ENCODE measurements at places on chromosomes 3 and 15.

- no peak for DNase-seq
Observed at GRCh38 chr3:66949898-66950297, 48.2 kb upstream of the KBTBD8 start.

- no peak for DNase-seq
Observed at GRCh38 chr3:104632521-104632920, 734.2 kb upstream of the ALCAM start.

DNA sequence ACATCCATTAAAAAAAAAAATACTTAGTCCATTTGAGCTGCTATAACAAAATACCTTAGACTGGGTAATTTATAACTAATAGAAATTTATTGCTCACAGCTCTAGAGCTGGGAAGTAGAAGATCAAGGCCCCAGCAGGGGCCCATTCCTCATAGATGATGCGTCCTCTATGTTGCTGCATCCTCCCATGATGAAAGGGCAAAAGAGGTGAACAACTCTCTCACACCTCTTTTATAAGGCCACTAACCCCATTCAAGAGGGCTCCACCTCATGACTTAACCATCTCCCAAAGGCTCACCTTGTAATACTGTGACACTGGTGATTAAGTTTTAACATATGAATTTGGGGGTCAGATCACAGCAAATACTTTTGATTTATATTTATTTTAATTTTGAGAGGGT lies 3.0 kb upstream of the TLNRD1 start:
- DNase-seq = no peak

- DNase-seq = no peak
Observed at GRCh38 chr3:3066378-3066777, 43.8 kb downstream of the IL5RA start.

DNA sequence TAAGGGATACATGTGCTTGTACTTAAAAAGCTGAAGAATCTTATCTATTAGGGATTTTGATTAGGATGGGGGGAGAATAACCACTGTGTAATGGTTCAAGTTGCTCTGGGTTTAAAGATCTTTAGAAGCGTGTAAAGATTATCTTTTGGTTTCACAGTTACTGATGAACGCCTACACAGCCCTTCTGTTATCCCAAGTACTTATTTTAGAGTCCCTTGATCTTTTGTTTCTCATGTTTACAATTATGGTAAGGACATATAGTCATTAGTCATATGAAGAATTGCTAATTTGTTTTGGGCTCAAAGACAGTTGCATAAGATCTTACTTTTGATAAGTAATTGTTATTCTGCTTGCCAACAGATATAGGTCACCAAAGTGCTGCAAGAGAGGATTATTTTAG lies 160.1 kb downstream of the PLCL2 start:
- no peak for DNase-seq

DNA sequence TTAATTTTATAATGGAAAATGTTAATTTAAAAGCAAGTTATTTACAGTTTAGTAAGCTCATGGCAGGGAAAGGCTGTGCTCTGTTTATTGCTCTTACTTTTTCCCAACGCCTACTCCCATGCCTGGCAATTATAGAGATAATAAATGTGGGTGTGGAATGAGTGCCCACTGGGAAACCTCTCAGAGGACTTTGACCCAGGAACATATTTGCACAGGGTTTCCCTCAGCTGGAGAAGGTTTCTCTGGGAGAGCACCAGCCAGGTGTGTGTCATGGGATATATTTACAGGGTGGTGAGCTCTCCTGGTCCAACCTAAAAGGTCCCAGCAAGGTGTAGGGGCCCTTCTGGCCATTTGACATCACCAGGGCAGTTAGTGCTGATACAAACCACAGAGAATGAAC lies 27.9 kb downstream of the ZNF710 start:
- no peak for DNase-seq

GRCh38 chr15:52783929-52784798 lies 6.0 kb downstream of the ONECUT1 start:
- no peak for DNase-seq

DNA sequence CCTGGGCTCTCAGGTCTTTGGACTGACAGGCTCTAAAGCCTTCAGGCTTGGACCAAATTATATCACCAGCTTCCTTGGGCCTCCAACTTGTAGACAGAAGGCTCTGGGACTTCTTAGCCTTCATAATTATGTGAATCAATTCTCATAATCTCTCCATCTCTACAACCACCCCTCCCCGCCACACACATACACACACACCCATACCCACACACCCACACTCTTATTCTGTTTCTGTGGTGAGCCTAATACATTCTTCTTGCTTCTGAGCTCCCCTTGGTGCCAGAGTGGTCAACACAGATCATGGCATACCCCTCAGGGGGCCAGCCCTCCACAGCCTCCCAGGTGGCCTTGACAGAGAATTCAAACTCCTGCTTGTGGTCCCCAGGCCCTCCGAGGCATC lies 5.6 kb upstream of the NUP210 start:
- DNase-seq = no peak

GRCh38 chr3:8840556-8840955 lies 71.1 kb upstream of the OXTR start:
- DNase-seq = no peak

DNA sequence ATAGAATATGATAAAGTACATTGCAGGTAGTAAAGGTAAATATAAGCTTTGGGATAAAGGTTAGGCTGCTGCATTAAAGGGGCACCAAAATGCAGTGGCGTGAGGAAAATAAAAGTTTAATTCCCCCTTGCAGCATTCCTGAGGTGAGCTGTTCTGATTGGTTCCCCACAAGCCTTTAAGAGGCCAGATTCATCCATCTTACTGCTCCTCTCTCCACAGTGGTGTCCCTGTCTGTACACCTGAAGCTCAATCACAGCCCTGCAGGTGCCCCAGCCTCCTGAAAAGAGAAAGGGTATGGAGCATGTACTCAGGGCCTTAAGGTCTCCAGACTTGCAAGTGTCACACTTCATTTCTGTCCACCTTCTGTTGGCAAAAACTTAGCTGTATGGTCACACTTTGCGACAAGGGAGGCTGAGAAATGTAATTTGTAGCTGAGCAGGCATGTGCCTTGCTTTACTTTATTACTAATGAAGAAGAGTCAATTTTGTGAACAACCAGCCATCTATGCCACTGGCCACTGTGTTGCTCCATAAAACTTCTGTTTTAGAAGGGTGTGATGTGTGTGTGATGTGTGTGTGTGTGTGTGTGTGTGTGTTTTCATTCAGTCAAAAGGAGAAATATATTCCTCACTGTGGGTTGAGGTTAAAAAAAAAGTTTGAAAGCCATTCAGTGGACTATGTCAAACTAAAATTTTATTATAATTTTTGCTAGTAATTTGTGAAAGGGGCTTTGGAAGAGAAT lies 12.8 kb downstream of the LACTB start:
- no peak for DNase-seq

DNA sequence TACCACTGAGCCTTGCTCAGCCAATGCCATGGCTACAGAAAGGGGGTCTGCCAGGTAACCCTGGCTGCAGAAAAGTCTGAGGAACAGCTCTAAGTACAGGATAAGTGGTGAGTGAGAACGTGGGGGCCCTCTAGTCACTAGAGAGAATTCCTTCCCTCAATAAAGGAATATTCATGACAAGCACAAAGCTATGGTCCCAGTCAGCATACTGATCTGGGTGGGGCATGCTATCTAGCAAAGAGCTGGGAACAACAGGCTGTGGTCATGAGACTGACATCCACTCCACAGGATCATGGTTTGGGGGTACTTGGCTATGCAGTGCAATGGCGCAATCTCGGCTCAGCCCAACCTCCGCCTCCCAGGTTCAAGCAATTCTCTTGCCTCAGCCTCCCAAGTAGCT lies 140.4 kb downstream of the MTHFS start:
- DNase-seq = no peak
